MM.1S (cell line): ENCODE measurements at places on chromosomes 4 and X.

- no peak for DNase-seq
These were observed 129.0 kb upstream of the MAMLD1 start for GRCh38 chrX:150234126-150234525.

DNA sequence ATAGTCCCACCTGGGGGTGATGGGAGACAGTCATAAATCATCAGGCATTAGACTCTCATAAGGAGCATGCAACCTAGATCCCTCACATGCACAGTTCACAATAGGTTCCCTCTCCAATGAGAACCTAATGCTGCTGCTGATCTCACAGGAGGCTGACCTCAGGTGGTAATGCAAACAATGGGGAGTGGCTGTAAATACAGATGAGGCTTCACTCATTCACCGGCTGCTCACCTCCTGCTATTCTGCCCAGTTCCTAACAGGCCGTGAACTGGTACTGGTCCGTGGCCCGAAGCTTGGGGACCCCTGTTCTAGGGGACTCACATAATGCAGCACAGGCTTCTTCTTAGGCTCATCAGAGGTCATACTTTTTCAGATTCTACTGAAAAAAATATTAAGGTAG lies 625.9 kb upstream of the AGA start:
- DNase-seq: no peak

- no peak for DNase-seq
These were observed 6.3 kb downstream of the ZBTB49 start for GRCh38 chr4:4296283-4296846.

DNA sequence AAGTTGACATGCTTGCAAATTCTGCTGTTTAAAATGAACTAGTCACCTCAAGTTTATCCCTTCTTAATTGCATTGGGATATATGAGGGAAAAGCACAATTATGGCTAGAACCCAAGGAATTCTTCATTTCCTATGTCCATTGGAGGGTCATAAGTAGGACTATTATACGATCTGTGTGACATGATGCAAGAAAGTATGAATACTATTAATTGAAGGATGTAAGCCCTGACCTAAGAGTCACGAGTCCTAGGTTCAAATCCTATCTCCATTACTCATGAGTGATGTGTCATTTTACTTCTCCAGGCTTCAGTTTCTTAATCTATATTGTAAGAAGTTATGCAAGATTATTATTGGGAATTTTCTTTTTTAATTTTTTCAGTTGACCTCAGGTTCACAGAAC lies 542.9 kb upstream of the GRIA3 start:
- DNase-seq: no peak

DNA sequence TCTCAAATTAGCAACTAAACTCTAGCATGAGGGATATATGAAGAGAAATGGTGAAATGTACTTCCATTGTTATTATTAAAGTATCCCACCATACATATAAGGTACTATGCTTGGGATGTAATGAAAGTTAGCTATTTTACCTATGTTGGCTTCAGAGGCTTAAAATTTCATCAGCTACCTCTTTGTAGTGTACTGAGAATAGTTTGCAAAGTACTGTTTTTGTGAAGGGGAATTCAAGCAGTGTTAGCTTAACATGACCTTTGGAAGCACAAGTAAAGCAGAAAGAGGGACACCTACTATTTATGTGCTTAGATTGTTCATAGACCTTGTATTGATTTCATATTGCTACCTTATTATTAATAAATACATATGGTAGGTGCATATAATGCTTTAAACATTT lies 11.8 kb downstream of the PPP4R3C start:
- DNase-seq: no peak

GRCh38 chr4:152352215-152352614 lies 183.7 kb downstream of the FBXW7 start:
- DNase-seq: no peak

- peak; percentile 77 for DNase-seq
These were observed 57.4 kb downstream of the TSC22D3 start for GRCh38 chrX:107718156-107718621.
